NCI-H1105 treated with DMSO at 0.1 percent for 48 hours (cell line): ENCODE measurements at places on chromosomes 12 and 14.

DNA sequence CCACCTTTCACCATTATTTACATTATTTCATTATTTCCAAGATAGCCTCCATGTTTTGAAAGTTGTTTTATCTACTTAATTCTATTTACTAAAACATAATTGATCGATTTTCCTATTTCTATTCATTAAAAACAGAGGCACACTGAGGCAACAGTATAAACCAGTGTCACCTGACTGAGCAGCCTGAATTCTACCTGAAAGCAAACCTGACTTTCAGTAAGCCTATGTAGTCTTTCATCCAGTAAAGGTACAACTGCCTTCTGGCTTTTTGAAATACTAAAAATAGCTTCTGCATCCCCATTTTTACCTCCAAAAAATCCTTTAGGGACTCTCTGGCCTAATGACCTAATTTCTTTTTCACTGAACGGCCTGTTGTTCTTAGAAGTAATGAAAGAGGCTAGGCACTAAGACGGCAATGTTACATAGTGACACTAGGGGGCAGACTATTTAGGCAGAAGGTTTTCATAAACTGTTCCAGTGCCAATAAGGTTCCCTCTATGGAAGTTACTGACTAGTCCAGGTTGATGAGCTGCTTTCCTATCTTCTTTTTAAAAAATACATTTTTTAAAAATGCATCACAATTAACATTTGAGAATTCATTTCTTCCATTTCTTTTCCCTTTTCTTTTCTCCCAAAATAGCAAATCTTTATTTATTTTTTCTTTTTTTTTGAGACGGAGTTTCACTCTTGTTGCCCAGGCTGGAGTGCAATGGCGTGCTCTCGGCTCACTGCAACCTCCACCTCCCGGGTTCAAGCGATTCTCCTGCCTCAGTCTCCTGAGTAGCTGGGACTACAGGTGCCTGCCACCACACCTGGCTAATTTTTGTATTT is 17.5 kb downstream of the ANAPC5 start:
- peak; percentile 82 for DNase-seq

- DNase-seq = peak; percentile 44
Measured at GRCh38 chr12:50637870-50638481, 125.9 kb upstream of the ATF1 start.

- DNase-seq = no peak
Measured at GRCh38 chr12:62256408-62257096, 3.7 kb upstream of the USP15 start.

- no peak for DNase-seq
Measured at GRCh38 chr14:27242874-27243273, 645.0 kb upstream of the NOVA1 start.

DNA sequence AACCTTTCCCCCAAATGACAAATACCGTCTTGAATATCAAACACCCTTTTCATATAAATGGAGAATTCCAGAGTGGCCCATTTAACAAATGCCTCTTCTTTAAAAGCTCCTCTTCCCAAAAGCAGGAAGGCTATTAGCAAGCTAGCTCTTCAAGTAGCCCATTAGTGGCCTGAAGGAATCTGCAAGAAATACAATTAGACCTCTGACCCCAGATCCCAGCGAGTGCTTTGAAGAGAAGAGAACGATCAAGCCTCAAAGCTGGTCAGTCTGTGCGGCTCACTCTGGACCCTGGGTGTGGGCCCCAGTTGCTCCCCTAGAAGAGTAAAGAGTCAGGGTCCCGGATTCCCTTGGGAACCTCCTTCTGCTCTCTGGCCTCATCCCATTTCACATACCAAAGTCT is 325.6 kb downstream of the NUAK1 start:
- no peak for DNase-seq

GRCh38 chr14:97377550-97377949 is 580.4 kb downstream of the VRK1 start:
- DNase-seq = no peak

DNA sequence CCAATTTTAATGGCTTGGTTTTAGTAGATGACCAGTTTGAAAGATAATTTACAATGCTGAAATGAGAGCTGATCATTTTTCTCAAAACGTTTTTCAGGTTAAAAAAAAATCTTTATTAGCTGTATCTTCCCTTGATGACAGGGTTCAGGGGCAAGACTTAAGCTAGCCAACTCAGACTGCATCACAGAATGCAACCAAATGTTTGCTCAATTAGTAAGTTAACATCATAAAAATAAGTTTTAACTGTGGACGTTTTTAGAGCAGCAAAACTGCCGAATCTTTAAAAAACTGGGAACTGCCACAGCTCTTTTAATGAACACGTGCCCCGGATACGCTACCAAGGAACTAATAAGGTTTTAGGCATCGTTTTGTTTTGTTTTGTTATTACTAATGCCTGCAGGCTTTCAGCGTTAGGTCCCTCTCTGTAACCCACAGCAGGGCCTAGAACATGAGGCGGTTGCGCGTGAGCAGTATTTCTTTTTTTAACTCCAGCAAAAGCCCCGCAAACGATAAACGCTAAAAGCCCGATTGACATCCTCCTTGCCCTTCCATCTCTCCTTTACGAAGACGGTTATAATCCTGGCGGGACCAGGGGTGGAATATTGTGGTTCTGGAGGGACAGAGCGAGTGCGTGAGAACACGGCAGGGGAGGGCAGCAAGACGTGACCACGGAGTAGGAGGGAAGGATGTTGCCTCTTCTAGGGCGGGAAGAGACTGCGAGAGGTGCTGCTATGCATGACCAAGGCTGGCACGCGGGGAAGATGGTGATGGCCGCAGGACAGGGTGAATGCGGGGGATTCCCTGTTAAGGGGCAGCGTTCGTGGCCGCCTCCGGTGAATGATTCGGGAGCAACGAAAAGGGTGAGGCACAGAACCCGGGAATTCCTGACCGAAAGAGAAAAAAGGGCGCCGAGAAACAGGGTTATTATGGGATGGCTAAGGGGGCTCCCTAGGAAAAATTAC is 652 bp downstream of the SUPT16H start:
- DNase-seq = peak; percentile 50
